HL-60 (cell line): ENCODE measurements at places on chromosomes 6 and 20.

DNA sequence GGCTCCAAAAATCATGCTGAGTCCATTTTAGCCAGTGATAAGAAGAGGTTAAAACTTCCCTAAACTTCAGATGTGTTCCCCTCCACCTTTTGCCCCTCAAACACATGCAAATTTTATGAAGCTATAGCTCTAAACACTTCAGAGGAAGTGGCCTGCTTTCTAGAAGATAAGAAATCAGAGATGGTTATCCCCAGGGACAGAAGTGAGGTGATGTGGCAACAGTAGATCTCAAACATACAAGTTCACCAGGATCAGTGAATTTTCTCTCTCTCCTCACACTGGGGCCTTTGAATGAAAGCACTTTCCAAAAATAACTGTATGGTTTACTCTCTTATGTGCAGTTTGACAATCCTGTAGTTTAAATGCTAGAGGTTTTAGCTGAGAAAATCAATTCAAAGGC is 332.0 kb downstream of the BTBD9 start:
- peak; percentile 1 for DNase-seq

DNA sequence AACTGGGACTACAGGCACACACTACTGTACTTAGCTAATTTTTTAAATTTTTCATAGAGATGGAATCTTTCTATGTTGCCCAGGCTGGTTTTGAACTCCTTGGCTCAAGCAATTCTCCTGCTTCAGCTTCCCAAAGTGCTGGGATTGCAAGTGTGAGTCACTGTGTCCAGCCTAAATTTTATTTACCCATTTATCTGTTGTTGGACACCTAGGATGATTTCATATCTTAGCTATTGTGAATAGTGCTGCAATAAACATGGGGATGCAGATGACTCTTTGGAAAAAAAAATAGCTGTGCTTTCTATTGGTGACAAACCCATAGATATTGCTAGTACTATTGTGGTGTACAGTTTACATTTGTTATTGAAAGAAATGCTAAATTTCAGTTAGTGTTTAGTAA is 19.6 kb upstream of the SYNCRIP start:
- DNase-seq = no peak

DNA sequence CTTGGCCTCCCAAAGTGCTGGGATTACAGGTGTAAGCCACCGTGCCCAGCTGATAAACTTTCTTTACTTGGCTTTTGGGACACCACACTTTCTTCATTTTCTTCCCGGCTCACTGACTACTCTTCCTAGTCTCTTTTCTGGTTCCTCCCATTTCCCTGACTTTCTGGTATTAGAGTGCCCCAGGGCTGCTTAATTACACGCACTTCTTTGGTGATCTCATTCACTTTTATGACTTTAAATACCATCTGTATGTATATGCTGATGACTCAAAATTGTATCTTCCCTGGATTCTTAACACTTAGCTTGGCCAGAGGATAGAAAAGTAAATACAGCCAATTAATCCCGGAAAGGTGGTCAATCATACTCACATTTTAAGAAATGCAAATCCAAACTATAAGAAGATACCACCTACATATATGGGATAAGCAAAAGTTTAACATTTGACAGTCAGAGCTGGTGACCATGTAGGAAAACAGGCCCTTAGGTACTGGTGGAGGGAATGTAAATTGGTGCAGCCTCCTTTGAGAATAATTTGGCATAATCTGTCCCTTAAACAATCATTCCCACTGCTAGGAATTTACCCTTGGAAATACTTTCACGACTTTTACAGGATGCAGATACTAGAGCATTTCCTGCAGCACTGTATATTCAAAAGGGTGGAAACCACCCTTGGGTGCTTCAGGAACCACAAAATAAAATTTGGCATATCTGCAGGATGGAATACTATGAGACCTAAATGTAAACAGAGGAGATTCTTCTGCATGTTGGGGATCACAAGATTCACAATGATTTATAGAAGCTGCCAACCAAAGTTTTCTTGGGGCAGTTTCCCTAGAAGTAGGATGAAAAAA is 9.4 kb upstream of the NANP start:
- DNase-seq = no peak

DNA sequence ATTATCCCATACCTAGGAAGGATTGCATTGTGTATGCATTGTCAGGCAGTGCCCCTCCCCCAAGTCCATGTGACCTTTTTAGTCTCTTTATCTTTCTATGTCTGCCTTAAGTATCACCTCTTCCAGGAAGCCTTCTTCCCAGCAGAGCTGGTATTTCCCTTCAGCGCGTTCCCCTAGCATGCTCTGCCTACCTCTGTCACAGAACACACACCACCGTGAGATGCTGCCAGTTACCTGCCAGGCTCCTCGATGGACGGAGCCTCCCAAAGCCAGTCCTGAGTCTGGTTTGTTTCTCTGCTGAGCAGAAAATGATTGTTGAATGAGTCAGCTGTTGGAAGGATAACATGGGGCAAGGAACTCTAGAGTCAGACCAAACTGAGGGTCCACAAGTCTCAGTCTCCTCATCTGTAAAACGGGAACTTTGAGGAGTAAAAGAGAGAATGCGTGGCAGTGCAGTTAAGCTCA is 11.3 kb upstream of the ZNF335 start:
- DNase-seq = no peak

- no peak for DNase-seq
These were observed 95.7 kb downstream of the LY86 start for GRCh38 chr6:6683969-6684833.

- DNase-seq = no peak
These were observed 118.7 kb downstream of the ATG5 start for GRCh38 chr6:106206905-106207304.

GRCh38 chr20:44698351-44698750 is 16.8 kb upstream of the CCN5 start:
- no peak for DNase-seq

GRCh38 chr6:135664527-135664926 is 167.0 kb upstream of the AHI1 start:
- DNase-seq = no peak

GRCh38 chr6:108746366-108746765 is 101.9 kb upstream of the ARMC2 start:
- no peak for DNase-seq

DNA sequence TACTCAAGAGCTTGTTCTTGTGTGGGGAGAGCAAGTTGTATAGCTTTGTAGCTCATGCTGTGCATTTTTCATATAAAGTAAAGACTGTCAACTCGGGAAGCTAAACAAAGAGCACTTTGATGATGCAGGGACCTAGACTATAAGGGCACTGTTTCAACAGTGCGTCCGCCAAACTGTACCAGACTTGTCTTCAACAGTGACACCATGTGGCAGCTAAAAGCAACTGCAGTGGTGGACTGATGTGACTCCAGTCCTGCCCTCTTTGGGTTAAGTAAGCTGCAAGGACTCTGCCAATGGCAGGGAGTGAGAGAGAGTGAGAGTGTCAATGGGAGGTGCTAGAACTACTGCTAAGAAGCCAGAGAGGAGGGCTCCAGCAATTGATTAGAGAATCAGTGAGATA is 48.1 kb upstream of the MC3R start:
- peak; percentile 17 for DNase-seq

GRCh38 chr6:91590191-91590590 is 1003.3 kb upstream of the MAP3K7 start:
- DNase-seq = no peak

GRCh38 chr6:148869585-148869984 is 122.8 kb downstream of the UST start:
- DNase-seq = no peak

- DNase-seq = no peak
These were observed 939.5 kb downstream of the EPHA7 start for GRCh38 chr6:92479831-92480230.

- DNase-seq = no peak
These were observed 12.4 kb downstream of the TPMT start for GRCh38 chr6:18142591-18142861.

GRCh38 chr6:110561696-110562095 is 85.3 kb upstream of the SLC22A16 start:
- DNase-seq = no peak

DNA sequence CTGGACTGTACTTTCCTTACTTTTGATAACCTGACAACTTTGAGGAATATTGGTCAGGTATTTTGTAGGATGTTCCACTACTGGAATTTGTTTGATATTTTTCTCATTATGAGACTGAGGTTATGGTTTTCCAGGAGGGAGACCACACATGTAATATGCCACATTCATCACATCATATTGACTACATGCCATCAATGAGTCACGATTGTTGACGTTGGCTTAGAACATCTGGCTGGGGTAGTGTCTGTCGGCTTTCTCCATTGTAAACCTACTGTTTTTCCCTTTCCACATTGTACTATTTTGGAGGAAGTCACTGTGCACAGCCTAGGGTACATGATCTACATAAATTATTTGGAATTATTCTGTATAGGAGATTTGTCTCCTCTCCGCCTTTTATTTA is 1.4 kb upstream of the STX11 start:
- no peak for DNase-seq

DNA sequence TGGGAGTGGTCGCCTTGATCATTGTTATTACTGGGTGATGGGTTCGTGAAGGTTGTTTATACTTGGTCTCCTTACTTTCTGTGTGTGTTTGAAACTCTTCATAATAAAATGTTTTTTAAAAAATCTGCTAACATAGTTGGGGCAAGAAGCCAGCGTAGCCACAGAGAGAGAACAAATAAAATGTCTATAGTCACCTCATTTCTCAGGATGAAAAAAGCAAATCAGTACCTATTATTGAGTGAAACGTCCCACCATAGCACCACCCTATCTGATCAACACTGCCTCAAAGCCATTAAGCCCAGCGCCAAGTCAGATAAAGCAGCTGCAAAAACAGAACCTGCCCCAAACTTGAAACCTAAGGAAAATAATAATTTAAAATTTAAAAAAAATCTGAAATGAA is 89.7 kb upstream of the TAB2 start:
- no peak for DNase-seq

- DNase-seq = no peak
These were observed 372.2 kb upstream of the RNF217 start for GRCh38 chr6:124590001-124590400.

DNA sequence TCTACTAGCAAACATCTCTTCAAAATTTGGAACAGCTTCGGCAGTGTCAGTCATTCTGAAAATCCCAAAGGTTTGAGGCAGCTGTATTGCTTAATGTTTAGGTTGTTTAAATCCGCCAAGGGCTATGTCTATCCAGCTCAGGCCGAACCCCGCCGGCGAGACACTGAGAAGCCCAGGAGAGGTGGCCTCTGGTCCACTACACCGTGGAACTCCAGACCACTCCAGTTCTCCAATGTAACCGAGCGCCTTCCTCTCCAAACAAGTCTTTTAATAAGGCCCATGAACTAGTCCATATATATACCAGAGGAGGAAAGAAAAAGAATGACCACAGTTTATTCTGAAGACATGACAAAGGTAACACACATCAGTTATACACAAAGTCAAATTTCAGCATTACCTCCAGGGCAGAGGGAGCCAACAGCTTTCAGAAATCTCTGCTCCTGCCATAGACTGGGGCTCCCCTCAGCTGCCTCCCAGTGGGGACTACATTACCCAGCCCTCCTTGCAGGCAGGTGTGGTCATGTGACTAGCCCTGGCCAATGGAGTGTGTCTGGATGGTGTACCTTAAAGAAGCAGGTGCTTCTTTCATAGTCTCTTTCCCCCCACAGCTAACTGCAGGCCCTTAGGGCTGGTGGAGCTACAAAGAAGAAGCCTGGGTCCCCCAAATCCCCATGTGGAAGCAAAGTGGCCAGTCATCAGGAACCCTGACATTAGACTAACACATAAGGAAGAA is at the start of gene RAMACL:
Gene RAMACL (minus strand): TSS at position 255 of the 733 bp plus-strand sequence. CDS start 201 bp downstream, at position 54.
- DNase-seq = no peak

DNA sequence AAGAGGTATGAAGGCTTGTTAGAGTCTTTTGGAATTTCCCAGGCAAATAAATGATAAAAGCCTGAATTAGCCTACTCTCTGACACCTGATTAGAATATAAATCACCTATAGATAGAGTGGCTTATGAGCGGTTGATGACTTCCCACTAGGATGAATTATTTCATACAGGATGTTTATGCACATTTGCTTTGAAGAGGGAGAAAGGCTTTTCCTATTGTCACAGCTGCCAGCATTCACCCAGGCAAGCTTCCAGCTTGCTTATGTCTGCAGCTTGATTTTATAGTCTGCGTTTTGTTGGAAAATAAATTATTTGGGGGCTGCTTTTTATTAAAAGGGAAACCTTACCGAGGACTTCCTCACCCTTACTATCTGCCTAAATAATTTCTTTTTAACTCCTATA is 51.3 kb upstream of the EIF2S2 start:
- DNase-seq = no peak

GRCh38 chr6:38681850-38682249 is 21.1 kb downstream of the GLO1 start:
- DNase-seq = no peak

DNA sequence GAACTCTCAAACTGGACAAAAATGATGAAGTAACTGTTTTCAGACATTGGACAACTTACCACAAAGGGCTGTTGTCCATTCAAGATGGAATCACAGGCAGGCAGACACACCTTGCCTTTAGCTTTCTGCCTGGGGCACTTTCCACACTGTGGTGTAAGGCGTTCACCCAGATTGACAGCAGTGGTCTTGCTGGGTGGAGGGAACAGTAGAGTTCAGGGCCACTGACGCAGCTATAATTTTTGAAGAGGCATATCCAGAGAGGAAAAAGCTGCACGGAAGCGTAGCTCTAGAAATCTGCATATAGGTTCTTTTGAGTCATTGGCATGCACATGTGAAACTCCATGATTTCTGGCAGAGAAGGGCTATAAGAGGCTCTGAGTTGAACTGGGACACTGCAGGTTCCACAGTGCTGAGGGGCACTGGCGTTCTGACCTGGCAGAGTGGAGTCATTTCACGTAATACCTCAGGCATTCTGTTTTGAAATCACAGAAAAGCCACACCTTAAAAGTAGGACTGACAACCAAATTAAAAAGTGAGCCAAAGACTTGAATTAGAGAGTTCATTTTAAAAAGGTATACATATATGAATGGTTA is 105.0 kb upstream of the EDN1 start:
- no peak for DNase-seq

- no peak for DNase-seq
These were observed 164.8 kb upstream of the ARID1B start for GRCh38 chr6:156612361-156612760.

DNA sequence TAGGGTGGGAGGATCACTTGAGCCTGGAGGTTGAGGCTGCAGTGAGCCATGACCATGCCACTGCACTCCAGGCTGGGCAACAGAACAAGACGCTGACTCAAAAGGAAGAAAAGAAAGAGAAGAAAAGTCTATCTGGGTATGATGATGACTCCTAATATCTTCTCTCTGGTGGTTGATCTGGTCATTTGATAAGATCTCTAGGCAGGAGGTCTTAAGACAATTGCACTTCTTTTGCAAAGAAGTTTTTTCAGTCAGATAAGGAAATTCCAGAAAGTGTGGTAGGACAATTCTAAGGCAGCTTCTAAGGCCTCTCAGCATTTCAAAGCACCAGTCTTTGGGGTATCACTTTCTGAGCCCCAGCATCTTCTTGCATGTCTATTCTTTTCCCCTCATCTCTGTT is 7.7 kb upstream of the AIF1 start:
- no peak for DNase-seq

DNA sequence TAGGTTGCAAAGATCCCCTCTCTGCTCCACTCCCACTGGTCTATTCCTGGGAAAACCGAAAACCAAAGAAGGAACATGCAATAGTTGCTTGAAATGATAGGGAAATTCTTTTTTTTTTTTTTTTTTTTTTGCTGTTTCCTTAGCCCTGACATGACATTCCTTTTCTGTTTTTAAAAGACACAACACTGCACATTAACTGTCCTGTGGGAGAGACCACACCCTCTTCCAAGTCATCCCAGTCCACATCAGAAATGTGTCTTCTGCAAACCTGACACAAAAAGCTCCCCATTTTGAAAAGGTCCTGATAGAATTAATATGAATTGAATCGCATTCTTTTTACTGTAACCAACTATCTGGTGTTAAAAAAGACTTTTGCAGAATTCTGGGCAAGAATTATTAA is 43.4 kb upstream of the RIPOR2 start:
- DNase-seq = no peak
